ENCODE measurements at places on chromosomes 1 and 21.

DNA sequence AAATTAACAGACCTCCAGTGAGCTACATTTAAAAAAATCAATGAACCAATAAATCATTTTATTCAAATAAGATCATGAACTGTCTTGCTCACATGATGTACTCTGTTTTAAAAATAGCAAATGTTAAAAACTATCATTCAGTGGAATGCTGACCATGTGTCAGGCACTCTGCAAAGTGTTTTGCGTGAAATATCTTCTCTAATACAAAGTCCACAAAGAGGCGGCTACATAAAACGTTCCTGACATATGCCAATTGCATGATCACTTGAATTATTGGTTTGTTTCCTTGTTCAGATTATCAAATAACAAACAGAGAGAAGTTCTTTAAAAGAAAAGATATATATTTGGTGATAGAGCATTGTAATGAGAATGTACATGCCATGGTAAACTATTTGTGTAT lies 10.7 kb downstream of the FMO2 start:
- DNase-seq = no peak

GRCh38 chr1:48480504-48480903 lies 8.5 kb upstream of the SPATA6 start:
- no peak for DNase-seq

DNA sequence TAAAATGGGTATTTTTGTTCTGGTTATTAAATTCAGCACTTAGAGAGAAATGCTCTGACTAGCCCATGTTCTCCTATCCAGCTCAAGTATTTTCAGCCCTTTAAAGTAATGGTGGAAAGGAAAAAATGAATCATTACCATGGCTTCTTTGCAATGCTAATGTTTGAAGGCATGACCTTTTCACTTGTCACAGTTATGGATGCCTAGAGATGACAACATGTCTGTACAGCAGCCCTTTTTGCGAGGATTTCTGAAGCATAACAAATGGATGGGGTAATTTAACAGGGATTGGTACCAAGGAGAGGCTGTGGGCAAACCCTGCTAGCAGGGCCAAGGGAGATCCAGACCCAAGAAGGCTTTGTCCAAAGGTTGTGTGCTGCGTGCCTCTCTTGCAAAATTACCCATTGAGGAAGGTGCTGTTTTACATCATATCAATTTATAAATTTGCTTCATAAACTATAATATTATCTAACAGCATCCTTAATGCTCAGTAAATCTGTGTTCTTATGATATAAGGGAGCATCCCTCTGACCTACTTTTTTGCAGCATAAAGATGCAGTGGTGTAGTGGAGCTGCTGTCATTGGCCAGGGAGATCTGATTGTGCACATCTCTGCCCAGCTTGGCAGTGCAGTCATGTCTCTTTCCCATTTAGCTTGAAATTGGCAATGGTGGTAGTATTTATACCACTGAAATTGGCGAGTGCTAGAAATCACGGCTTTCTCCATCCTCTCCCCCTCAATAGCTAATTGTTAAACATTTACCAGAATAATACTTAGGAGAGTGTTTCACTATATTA lies 327.1 kb downstream of the PCP4 start:
- no peak for DNase-seq

- DNase-seq = no peak
Measured at GRCh38 chr1:26373281-26373680, 731 bp upstream of the ZNF683 start.

GRCh38 chr1:93734999-93735398 lies 53.4 kb upstream of the BCAR3 start:
- no peak for DNase-seq

GRCh38 chr1:38296047-38296446 lies 249.5 kb upstream of the POU3F1 start:
- DNase-seq = no peak

DNA sequence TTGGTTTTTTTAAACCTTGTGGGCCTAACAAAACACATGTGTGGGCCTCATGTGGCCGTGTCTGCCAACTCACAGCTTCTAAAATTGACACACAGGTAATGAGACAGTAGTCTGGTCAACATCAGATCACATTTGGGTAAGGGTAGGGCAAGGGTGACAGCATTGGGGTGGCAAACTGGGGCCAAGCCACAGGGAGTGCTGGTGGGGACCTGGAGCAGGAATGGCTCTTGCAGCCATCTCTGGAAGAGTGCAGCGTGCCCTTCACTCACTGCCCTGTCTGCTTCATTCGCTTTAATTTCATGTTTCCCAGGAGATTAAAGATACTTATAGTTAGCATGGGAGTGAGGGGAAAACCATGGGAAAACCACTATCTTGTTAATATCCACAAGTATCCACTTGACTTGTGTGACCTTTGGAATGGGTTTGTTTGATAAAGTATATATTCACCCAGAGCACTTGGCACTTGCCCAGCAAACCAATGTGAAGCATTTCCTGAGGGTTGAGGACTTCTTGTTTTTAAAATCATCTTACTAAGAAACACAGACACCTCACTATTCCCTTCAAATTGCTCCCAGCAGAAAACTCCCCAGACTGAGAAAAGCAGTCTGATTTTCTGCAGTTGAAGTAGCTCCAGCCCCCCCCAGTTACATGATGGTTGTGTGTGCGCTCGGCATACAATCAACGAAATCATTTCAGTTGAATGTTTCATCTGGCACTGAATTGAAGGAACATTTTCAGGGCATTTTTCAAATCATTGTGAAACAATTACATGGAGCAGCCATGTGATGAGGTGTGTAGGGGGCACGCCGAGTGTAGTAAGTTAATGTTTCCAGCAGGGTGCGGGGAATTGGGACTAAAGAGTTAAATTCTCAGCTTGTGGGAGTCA lies 175.7 kb downstream of the VPS13D start:
- no peak for DNase-seq

DNA sequence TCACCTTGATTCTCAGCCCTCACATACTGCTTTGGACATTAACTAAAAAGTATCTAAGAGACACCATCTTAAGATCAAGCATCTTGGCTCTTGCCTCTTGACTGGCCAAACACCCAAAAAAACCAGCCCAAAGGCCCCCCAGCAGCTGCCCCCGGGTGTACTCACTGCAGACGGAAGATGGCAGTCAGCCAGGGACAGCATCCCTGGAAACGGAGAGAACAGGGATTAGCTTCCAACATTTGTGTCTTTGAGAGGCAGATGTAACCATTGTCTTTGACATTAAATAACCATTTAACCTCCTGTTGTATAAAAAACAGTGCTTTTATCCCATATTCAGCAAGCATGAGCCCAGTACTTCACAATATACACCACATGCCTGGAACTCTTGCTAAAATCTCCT lies 11.3 kb downstream of the TMEM63A start:
- DNase-seq = no peak

- DNase-seq = no peak
Measured at GRCh38 chr1:51877434-51878307, 856 bp downstream of the NRDC start.

GRCh38 chr1:76237211-76237610 lies 162.7 kb downstream of the ST6GALNAC3 start:
- no peak for DNase-seq

DNA sequence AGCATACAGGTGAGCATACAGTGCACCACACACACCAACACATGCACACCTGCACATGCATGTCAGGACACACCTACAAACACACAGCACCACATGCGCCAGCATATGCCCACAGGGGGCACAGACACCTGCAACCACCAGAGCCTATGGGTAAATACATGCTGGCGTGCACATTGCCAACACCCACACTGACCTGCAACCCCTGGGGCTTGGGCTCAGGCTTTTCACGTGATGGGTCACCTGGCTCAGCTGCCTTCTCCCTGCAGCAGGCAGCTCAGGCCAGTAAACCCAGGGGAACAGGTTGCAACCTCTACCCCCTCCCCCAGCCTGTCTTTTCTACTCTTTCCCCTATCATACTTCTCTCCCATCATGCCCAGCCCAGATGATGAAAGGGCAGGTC lies 8.1 kb downstream of the CD247 start:
- peak; percentile 20 for DNase-seq

- no peak for DNase-seq
Measured at GRCh38 chr1:9451081-9451480, 88.2 kb upstream of the SLC25A33 start.
